ENCODE measurements at places on chromosomes 12 and 14.

GRCh38 chr14:74314576-74314975 lies 11.8 kb upstream of the ABCD4 start:
- no peak for DNase-seq

DNA sequence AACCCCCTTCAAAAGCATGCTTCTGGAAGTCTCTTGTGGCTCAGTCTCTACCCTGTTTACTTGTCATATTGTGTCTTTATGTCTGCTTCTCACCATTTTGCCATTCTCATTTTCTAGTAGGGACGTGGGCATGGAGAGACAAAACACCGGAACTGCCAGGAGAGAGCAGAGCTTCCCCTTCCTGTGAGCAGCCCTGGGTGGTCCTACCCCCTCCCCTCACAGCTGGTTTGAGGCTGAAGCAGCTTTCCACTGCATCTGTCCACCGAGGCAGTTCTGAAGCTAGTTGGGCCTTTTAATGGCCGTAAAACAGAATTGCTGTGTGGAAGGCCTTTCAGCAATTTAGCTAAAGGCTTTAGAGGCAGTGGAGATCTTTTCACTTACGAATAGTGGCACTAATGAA lies 77.0 kb downstream of the PELI2 start:
- DNase-seq, result no peak

DNA sequence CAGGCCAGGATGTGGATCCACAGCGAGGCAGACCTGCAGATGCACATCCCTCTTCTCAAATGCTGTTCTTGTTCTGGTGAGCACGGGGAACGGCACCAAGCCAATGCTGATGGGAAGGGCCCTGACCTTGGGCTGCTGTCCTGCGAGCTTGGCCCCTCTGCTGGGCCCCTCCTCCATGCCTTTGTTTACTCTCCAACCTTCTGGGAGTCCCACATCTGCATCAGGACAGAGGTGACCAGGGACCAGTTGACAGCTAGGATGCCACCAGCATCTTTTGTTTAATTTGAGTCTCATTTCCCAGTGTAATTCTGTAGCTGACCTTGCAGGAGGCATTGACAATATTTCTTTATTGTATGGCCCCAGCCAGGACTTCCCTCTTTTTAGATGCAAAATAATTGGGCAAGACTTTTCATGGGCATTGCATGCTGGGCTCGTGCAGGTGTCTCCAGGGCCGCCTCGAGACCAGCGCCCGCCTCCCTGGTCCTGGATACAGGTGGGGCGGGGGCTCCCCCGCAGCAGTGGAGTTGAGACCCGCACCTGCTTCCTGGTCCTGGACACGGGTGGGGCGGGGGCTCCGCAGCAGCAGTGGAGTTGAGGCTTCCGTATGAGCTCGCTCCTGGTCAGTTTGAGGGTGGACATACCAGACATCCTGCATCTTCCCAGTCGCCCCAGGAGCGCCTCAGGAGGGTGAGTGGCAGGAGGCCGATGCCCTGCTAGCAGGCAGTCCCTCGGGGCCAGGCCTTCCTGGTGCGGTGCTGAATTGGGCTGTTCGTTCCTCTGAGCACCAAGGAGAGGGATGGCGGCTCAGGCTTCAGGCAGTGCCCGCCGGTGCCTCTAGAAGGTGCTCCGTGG lies 11.4 kb downstream of the PACS2 start:
- no peak for DNase-seq

DNA sequence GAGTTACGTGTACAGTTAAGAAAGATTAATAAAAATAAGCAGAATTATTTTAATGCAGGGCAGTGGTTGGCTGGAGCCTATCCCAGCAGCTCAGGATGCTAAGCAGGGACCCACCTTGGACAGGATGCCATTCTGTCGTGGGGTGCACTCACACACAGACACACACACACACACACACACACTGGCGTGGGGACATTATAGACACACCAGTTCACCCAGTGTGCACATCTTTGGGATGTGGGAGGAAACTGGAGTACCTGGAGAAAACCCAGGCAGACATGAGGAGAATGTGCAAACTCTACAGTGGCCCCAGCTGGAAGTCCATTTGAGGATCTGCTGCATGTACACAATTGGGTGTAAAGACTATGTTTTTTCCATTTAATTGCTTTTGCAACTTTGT lies 12.8 kb upstream of the IFI27L2 start:
- DNase-seq, result no peak

DNA sequence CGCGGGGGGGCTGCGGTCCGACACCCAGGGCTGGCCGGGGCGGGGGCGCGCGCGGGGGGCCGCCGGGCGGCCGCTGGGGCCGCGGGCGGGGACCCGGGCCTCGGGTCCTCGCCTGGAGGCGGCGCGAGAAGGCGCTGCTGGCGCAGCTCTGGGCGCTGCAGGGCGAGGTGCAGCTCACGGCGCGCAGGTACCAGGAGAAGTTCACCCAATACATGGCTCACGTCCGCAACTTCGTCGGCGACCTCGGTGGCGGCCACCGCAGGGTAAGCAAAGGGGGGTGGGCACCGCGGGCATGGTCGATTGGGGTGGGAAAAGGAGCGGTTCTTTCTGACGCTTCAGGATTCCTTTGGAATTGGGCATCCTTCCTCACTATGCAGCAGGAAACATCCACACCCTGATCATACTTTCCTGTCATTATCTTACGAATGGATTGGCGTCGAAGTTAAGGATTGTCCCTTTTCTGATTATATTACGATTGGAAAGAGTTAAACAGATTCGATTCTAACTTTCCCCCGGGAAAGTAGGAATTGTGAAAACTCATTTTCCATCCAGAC lies 798 bp downstream of the PDZRN4 start:
- no peak for DNase-seq

GRCh38 chr14:29735459-29735858 lies 192.2 kb downstream of the PRKD1 start:
- peak; percentile 51 for DNase-seq

DNA sequence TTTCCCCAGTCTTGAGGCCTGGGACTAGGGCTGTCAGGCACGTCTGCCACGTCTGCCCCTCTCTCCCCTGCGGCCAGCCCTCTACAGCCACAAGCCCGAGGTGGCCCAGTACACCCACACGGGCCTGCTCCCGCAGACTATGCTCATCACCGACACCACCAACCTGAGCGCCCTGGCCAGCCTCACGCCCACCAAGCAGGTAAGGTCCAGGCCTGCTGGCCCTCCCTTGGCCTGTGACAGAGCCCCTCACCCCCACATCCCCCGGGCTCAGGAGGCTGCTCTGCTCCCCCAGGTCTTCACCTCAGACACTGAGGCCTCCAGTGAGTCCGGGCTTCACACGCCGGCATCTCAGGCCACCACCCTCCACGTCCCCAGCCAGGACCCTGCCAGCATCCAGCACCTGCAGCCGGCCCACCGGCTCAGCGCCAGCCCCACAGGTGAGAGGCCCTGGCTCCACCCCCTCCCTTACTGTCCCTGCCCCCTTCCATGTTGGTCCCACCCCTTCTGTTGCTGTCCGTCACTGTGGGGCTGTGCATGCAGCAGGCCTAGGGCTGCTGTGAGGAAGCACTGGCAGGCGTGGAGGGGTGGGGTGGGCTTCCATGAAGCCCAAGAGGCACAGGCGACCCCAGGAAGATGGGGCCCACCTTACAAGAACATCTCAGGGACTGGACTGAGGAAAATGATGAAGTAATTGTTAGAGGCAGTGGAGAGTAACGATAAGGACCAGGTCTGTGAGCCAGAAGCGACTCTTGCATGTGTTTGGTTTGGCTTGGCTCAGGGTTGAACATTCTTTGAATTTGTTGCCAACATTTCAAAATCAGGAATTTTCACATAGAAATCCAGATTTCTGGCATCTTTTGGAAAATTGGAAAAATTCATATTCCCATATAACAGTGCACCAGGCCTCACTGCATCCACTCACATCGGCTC lies 16.8 kb downstream of the C12orf43 start:
- no peak for DNase-seq
